ENCODE measurements at places on chromosomes 3 and 15.

- no peak for DNase-seq
These were observed 3.6 kb upstream of the SH2D7 start for GRCh38 chr15:78088773-78089080.

DNA sequence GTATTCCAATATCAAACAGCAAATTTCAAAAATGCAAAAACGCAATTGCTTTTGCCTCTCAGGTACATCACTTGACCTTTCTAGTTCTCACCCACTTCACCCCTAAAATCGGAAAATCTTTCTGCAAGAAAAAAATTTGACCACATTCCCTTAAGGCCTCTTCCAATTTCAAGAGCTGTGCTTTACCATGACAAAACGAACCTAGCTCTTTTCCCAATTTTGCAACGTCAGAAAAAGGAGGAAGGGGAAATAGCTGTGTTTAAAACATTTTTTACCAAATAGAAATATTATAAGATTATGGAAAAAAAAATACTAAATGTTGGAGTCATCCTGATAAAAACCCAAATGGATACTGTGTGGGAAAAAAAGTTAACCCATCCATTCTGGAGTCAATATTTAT lies 1.1 kb upstream of the NR2C2 start:
- no peak for DNase-seq

GRCh38 chr3:127002195-127003174 lies 19.6 kb downstream of the PLXNA1 start:
- no peak for DNase-seq

GRCh38 chr15:41621200-41622193 lies 38.7 kb upstream of the MGA start:
- peak; percentile 71 for DNase-seq

- no peak for DNase-seq
These were observed 70.5 kb downstream of the PLXNA1 start for GRCh38 chr3:127053450-127053849.

DNA sequence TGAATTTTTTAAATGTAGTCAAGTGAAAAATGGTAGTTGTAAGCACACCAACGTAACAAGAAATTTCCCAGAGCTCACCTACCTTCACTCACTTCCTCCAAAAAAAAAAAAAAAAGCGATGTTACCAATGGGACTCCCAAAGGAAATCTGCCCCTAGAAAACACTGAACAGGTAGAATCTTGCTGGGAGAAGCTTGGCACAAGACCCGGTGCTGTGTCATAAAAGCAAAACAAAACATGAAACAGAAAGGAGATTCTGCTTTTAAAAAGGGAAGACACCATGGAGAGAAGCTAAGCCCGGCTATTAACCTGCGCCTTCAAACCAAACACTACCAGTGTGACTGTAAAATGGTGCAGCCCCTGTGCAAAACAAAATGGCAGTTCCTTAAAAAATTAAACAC lies 40.5 kb downstream of the PGPEP1L start:
- DNase-seq = no peak

GRCh38 chr15:100942656-100943425 lies 23.7 kb downstream of the LRRK1 start:
- no peak for DNase-seq

DNA sequence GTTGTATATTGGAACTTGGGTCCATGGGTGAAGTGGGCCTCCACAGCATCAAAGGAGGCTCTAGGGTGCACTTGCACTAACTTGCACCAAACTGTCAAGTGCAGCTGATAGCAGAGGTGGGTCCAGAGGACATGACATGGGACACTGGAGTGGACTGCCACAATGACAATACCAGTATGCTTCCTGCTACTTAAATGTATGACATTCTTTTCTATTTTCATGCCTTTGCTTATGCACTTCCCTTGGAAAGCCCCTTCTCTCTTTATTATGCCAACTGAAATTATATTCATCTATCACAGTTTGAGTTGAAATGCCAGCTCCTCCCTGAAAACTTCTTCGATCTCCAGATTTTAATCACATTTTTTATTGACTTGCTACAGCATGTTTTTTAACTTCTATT lies 101.8 kb downstream of the CFAP20DC start:
- no peak for DNase-seq

DNA sequence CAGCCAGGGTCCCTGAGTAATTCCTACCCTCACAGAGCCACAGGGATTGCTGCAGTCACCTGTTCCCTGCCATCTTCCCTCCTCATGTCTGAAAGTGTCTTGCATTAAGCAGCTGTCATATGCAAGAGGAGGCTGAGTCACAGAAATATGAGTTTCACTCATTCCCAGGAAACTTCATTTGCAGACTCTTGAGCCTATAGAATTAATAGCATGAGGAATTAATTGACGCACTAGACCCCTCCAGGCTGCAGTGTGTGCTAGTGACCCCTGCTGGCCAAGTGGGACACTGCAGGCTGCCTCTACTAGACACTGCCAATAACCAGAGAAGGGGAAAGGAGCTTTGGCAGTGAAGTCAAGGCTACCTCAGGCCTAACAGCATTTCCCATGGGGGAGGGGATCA lies 50.6 kb upstream of the SLC6A1 start:
- DNase-seq = no peak

GRCh38 chr3:167318996-167319615 lies 61.0 kb downstream of the ZBBX start:
- DNase-seq = no peak

GRCh38 chr15:99359769-99360168 lies 108.5 kb downstream of the LRRC28 start:
- DNase-seq = no peak

- no peak for DNase-seq
These were observed 6.8 kb downstream of the CSK start for GRCh38 chr15:74788683-74789151.

DNA sequence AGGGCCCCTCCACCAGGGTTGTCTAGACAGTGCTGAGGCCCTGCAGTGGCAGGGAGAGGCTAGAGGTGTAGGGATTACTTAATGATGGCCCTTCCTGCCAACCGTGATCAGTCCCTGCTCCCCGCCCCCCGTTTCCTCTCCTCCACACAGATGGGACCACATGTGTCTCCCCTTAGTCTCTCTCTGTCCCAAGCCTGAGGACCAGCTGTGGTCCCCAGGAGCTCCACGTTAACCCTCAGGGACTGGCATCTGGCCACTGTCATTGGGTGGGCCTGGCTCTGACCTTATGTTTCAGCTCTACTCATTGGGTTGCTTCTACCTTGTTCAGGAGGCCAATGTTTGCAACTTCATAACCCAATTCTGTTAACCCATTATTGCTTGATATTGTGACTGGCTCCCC lies 6.0 kb upstream of the ALPK3 start:
- DNase-seq = no peak

Data from CD14-positive monocyte (primary cell).